ENCODE measurements at places on chromosomes 16 and 17.
A peak's percentile ranks its signal among the peaks of the same experiment; 100 is the strongest.

DNA sequence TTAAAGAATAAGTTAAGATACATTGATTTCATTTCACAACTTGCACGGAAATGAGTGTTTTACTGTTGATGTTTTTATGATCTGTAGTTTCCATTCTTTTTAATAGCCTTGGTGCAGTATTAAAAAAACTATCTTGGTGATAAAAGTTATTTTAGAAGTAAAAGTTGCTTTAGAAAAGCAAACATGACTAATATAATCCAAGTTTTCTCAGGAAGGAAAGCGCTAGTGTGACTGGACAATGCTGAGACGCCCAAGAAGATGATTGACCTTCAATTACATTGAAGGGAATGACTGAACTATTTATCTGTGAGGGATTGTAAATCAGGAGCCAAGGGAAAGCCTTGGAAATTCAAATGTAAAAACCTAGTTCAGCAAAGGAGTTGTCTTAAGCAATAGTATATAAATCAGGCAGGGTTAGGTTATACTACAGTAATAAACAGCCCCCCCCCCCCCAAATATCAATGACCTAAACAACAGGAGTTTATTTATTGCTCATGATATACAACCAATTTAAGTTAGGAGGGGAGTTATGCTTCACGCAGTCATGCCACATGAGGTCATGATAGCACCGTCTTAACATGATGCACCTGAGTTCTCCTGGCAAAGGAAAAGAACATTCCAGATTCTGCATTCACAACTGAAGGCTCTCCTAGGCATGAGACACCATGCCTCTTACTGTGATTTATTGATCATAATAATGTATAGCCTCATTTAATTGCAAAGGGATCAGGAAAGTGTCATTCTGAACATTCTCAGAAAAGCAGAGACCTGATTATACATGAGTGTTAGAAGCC lies 443.8 kb downstream of the CDH13 start:
- no peak for DNase-seq

DNA sequence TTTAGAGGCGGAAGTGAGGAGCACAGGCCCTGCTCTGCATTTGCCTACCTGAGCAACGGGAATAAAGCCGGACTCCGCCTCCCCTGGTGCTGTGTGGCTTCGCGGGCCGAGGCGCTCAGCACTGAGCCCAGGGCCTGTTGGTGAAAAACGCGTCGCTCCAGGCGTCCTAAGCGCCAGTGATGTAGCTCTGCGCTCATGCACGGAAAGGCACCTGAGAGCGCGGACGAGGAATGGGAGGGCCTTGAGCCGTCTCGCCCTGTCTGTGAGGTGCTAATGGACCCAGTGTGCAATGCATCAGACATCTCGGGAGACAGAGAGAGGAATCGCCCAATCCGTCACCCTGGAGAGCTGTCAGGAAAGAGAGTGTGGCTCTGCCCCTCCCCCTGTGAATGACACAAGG lies 17.2 kb upstream of the ATP2A3 start:
- DNase-seq: no peak

DNA sequence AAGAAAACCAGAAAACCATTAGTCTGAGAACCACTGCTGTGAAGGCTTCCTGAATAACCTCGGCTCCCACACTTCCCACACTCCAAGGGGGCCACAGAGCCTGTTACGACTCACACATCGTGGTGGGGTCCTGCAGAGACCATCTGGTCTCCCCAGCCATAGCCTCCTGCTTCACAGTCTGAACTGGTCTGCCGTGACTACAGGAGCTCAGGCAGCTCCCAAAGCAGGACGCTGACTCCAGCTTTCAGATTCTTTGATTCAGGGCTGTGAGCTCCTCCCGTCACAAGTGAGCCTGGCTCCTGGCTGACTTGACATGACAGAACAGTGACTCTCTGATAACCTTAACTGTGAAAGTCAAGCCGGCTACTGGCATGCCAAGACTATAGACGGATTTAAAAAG lies 37.8 kb downstream of the CYB5D2 start:
- DNase-seq: peak; percentile 21

- DNase-seq: no peak
Observed at GRCh38 chr17:35841101-35841500, 27.6 kb downstream of the HEATR9 start.

DNA sequence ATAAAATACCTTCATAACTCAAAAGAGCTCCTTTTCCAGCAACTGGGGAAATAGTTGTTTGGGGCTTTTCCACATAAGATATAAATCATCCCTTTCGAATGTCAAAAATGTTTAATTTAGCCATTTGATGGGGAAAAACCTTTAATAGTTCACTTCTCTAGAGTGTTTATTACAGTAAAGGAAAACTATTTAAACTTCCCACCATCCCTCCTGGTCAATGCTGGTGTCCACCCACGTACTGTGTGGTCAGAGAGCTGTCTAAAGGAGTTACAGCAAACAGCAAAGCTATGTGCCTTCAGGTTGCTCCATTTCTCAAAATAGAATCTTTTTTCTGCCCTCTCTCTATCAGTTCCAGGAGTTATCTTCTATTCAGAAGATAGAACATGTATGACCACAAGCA lies 33.5 kb downstream of the KANSL1 start:
- no peak for DNase-seq

GRCh38 chr16:55999683-56000082 lies 124.5 kb upstream of the CES5A start:
- DNase-seq: no peak

DNA sequence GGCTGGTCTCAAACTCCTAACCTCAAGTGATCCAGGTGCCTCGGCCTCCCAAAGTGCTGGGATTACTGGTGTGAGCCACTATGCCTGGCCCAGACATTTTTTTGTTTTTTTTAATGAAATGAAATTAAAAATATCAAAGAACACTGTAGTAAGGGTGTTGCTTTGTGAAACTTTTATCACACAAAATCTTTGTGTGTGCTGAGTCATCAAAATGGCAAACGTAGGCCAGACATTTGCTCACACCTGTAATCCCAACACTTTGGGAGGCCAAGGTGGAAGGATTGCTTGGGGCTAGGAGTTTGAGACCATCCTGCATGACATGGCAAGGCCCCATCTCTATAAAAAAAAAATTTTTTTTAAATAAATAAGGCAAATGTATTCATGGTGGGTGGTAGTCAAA lies 9.7 kb downstream of the NAT9 start:
- DNase-seq: no peak

- DNase-seq: peak; percentile 95
Observed at GRCh38 chr16:88888461-88889387, 22.3 kb upstream of the PABPN1L start.

GRCh38 chr16:84368308-84368996 lies at the start of gene ATP2C2:
Gene ATP2C2 (plus strand): TSS chr16:84368538. CDS start chr16:84368616, 78 bp downstream.
- DNase-seq: no peak

DNA sequence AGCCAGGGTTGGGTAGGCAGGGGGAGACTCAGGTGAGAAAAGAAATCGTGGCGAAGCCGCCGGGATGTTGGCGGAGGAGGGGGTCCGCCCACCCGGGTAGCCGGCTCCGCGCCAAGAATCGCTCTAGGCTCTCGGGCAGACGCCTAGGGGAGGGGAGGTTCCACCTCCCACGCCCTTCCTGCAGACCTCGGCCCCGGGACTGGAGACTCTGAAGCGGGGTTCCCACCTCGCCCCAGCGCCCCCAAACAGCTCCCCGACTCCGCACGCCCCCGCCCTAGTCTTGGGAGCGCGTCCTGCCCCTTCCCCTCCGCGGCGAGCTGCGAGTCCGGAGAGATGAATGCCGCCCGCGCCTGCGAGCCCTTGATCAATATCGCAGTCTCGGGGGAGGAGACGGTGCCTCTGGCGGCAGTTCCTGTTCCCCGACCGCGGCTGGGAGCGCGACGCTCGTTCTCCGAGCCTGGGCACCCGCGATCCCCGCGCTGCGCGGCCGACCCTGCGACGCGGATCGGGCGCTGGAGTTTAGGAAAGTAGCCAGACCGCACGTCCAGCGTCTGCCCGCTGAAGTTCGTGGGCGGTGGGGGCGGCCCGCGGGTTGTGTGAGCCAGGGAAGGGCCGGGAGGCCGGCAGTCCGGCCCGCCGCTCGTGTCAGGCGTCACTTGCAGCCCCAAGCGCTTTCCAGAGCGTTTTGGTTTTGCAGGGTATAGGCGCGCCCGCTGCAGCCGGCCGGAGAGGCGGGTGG lies 790 bp downstream of the CRHR1 start:
- DNase-seq: peak; percentile 37

DNA sequence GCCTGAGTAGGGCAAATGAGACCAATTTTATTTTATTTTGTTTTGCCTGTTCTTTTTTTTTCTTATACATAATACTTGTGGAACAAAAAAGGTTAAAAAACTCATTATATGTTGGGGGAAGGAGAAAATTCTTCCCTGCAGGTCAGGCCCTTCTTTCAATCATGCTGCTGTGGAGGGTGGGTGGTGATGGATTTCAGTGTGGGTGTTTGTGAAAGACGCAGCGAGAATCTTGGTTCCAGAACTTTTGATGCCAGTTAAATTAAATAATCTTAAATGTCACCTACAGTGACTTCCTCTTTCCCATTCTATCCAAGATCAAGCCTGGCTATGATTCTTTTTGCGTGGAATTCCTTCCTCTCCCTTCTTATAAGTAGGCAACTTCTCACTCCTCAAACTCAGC lies 595.8 kb upstream of the EEF2KMT start:
- DNase-seq: no peak

GRCh38 chr16:70784692-70785555 lies 16.0 kb downstream of the VAC14 start:
- no peak for DNase-seq

DNA sequence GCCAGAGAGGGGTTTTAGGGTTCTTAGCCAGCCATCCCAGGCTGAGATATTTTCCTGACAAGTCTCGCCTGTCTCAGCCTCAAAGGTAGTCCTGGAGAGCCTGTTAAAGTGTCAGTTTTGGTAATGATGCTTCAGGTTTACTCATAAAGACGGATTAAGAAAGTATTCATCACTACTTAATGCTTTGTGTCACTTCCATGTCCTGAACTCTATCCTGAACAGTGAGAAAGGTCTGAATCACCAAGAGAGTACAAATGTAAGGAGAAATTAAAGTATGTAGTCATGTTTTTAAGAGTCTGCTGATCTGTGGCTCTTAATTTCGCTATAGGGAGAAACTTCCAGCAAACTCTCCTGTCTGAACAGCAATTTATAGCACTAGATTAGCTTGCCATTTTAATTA lies 14.0 kb downstream of the RPGRIP1L start:
- no peak for DNase-seq

DNA sequence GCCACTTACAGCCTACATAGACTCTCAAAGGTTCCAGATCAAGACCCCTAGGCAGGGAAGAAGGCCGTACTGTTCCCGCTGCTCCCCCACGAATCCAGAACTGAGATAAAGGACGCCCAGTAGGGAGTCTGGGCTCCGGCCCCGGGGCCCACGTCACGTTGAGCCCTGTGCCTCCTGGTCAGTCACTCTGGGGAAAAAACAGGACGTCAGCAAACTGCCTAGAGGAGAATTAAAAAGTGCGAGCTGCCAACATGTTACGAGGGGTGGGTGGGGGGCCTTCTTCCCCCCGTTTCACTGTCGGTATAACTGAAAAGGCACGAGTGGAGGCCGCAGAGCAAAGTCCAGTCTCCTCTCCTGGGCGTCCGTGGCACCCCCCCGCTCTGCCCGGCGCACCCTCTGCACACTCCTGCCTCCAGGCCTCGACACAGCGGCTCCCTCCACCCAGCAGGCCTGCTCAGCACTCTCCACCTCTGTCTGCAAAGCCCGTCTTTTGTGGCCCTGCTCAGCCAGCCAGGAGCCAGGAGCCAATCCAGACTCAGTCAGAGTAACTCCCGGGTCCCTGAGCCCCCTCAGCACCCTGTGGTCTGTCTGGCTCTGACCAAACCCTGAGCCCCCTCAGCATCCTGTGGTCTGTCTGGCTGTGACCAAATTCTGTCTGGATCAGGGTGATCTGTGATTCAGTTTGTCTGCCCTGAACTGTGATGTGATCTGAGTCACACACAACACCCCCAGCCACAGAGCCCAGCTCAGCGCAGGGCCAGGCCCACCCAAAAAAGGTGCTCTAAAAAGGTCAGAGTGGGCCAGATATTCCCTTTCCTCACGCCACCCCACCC lies 6.2 kb downstream of the ITGAE start:
- DNase-seq: no peak

GRCh38 chr17:74337834-74338500 lies 11.9 kb downstream of the KIF19 start:
- peak; percentile 74 for DNase-seq

DNA sequence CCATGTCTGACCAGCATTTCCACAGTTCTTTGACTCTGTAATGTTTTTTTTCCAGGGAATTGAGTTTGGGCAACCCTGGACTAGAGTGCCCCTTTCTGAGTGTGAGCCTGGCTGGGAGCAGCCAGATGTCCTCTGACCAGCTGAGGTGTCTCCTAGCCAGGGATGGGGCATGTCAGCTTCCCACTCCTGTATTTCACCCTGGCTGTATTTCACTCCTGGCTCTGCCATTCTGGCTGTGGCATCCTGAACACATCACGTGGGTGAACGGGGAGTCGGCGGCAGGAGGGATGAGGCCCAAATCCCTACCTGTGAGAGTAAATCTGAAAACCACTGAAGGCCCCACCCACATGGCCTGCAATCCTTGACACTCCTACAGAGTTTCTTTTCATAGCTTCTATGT lies 31.3 kb downstream of the KDM8 start:
- DNase-seq: no peak

- no peak for DNase-seq
Observed at GRCh38 chr17:78738278-78738677, 43.8 kb downstream of the CYTH1 start.

DNA sequence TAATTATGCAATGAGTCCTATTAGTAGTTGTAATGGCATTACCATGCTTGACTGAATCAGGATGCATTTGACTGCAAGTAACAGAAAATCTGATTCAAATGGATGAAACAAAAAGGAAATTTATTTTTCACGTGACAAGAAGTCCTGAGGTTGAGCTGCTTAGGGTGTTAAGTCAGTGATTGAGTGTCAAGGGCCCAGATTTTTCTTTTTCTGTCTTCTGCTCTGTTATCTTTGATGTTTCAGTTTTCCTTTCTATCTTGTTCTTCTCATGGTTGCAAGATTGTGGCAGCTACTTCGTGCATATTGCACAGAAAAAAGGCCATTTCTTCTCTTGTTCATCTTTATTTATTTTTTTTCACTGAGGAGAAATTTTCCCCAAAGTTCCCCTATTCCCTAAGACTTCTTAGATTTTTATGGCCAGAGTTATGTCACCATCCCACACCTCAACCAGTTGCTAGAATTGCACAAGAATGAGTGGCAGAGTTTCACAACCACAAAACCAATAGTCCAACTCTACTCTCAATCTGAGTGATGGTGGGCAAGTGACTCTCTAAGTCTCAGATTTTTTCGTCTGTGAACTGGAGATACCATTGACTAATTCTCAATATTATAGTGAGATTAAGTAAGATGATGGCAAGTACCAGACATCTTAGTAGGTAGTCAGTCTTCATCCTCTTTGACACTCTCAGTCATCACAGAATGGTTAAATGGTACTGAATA lies 15.7 kb upstream of the GPR139 start:
- DNase-seq: no peak

GRCh38 chr17:35448214-35448898 lies at the start of gene SLFN13:
Gene SLFN13 (minus strand): TSS chr17:35448766. CDS start chr17:35445680, 3,086 bp downstream.
- DNase-seq: no peak

DNA sequence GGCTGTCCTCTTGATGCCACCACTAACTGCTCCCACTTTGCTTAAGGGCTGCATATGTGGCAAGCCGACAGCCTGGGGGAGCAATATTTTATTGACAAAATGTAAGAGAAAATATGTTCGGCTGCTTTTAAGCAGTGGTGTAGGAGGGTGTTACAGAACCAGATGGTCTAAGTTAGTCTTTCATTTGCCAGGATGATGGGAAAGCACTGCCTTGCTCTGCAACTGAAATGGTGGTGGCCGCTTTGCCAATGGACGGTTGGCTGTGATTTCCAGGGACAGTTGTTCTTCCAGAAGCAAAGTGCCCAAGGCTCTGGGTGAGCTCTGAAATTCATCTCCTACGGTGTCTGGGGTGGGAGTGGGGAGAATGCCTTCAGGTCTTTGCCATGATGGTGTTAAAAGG lies 469.3 kb downstream of the TOX3 start:
- DNase-seq: no peak

All from NCI-H2171 (cell line).